NCI-H774 (cell line): ENCODE measurements at places on chromosomes 4 and X.

- no peak for DNase-seq
These were observed 298.2 kb upstream of the FSTL5 start for GRCh38 chr4:162461952-162462351.

- no peak for DNase-seq
These were observed 131.4 kb downstream of the TRAM1L1 start for GRCh38 chr4:116953947-116954346.

- no peak for DNase-seq
These were observed 16.4 kb downstream of the PLP1 start for GRCh38 chrX:103792916-103793544.

GRCh38 chr4:40548256-40548655, 81.4 kb downstream of the RBM47 start:
- no peak for DNase-seq

- no peak for DNase-seq
These were observed 7.9 kb downstream of the BMPR1B start for GRCh38 chr4:94765648-94766047.

GRCh38 chr4:153156263-153156662, 48.0 kb upstream of the TRIM2 start:
- no peak for DNase-seq

GRCh38 chr4:7885216-7886006, 54.2 kb downstream of the AFAP1 start:
- DNase-seq, result no peak

- no peak for DNase-seq
These were observed 32.4 kb downstream of the SPANXN4 start for GRCh38 chrX:143058120-143058519.

- no peak for DNase-seq
These were observed 84.3 kb upstream of the GPR101 start for GRCh38 chrX:137118136-137118535.

DNA sequence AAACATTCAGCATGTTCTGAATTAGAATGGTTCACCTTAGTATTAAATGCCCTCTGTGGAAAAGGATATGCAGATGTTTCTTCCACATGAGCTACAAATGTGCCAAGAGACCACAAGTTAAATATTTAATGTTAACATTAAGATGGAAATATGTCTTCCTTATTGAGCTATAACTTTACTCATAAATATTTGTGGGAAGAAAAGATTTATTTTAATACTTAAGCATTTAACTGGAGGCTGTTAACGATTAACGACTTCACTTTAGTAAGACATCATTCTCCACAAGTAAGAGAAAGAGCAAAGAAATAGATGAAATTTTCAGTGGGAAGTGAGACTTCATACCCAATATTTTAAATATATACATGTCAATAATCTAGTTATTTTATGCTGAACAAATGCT, 1046.0 kb upstream of the GRID2 start:
- DNase-seq, result no peak

GRCh38 chrX:126394681-126395080, 157.9 kb downstream of the DCAF12L1 start:
- no peak for DNase-seq

DNA sequence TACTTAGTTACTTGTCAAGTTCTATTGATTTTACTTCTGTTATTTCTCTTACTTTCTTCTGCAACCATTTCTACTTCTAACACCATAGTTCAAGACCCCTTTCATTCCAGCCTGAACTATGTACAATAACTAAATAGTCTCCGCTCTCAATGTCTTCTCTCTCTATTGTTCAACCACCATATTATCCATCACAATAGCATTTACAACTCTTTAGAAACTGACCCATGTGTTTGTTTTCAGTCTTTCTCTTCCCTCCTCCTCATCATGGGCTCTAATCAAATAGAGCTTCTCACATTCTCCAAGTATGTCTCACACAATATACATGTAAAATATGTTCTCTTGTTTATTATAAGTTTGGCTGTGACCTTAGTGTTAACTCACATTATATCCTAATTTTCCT, 143.6 kb downstream of the ZAR1 start:
- no peak for DNase-seq
